ENCODE measurements at places on chromosomes 1 and 21.

- DNase-seq, result no peak
Measured at GRCh38 chr1:160607011-160607671, 27.8 kb upstream of the CD84 start.

GRCh38 chr1:14627608-14628489 is 29.4 kb downstream of the KAZN start:
- no peak for DNase-seq

DNA sequence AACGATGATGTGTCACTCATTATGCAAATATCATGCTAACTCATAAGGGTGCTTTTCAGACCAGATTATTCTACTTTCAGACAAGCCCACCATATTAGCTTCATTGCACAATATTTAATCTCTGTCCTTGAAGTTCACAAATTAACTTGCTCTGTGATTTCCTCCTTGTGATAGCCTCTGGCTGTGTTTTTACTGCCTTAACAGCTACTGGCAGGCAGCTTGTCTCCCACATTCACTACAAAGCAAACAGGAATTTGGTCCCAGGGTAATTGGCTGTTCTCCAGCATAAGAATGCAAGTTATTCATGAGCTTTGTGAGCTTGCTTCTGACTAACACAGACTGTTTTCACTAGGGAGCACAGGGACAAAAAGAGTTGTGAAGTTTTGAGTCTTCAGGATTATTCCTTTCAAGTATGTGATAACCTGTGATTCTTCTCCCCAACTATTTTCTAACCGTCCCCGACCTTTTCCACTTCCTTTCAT is 87.9 kb upstream of the HMCN1 start:
- no peak for DNase-seq

DNA sequence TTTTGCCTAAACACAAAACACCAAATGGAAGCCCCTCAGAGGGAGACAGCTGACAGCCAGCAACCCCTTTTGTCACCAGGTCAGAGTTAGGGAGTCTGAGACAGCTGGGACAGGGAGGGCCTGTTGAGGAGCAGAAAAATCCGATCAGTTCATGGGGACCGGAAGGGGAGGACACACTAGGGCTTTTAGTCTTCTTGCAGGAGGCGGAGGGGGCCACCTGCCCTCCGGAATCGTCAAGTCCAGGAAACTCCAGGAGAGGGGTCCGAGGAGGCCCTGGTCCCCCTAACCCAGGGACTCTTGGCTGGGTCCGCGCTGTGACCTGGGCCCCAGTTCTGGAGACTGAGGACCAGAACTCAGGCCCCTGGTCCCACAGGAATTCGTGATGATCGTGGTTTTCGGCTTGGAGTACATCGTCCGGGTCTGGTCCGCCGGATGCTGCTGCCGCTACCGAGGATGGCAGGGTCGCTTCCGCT is 34.2 kb downstream of the KCNQ4 start:
- no peak for DNase-seq

DNA sequence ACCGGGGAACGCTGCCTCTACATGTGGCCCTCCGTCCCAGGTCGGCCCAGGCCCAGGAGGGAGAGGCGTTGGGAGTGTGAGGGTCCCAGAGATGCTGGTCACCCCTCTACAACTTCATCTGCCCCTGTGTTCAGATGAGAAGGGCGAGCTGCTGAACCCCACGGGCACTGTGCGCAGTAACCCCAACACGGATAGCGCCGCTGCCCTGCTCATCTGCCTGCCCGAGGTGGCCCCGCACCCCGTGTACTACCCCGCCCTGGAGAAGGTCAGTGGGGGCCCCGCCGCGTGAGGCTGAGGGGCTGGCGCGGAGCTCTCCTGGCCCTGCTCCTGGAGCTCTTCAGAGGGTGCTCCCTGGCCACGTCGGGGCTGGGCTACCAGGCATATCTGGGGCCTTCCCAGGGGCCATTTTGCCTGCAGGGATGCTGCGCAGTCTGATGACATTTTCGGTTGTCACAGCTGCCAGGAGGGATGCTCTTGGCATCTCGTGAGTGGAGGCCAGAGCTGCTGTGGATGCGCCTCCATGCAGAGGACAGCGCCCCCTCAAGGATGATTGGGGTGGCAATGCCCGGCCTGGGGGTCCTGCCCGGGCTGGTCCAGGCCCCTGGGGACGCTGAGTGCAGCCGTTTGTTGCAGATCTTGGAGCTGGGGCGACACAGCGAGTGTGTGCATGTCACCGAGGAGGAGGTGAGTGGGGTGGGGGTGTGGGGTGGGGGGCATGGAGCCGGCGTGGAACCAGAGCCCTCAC is 68.6 kb downstream of the PIK3CD start:
- no peak for DNase-seq

GRCh38 chr1:97767381-97767780 is 153.5 kb downstream of the DPYD start:
- DNase-seq, result no peak

GRCh38 chr1:94709891-94710581 is 110.1 kb upstream of the SLC44A3 start:
- DNase-seq, result no peak

DNA sequence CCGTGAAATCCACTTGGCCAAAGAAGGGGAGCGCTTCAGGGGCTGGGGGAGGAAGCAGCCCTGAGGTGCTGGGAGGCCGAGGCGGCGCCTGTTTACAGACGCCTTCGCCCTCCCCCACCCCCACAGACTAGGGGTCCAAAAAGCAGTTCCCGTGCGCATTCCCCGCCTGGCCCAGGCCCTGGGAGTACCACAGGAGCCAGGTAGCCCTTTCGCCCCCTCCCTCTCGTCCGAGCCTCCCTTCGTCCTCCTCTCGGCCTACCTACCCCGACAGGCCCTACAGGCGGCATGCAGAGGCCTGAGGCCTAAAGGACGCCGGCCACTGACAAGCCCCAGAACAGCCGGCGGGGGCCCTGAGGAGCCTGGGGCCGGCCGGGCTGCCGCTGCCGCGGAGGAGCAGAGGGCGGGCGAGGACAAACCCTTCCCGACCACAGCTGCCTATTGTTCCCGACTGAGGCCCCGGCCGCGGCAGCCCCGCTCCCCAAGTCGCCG is 522 bp downstream of the RC3H1 start:
- DNase-seq, result peak; percentile 78

- DNase-seq, result no peak
Measured at GRCh38 chr1:27885621-27886352, 13.4 kb downstream of the THEMIS2 start.

DNA sequence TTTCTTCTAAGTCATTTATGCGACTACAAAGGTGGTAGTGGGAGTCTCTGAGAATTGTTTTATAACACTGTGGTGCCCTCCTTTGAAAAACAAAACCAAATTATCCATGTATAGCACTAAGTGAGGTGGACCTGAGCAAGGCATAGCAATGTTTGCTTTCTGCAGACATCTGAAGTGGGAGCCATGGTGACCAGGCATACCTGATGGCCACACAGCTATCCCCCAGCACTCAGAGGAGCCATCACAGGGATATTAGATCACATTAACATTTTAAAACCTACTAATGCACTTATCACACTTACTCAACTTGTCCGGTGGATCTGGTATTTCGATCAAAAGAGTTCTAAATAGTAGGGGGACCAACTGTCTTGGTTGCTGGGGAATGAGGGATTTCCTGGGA is 24.8 kb upstream of the AVPR1B start:
- no peak for DNase-seq

DNA sequence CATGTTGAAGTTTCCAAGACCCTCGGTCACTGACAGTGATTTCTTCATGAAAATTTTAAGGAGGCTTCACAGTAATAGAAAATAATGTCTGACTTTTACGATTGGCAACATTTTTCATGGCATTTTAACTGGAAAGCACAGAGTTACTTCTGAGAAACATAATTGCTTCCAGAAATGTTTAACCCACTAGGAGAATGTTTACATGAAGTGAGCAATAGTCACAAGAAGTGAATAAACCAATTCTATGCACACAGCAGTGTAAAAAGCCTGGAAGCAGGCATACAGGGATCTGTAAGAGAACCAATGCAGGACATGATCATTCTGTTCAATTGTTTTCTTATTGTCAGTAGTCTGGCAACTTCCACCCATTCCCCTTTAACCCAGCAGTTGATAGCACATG is 316.2 kb upstream of the CXADR start:
- DNase-seq, result no peak

DNA sequence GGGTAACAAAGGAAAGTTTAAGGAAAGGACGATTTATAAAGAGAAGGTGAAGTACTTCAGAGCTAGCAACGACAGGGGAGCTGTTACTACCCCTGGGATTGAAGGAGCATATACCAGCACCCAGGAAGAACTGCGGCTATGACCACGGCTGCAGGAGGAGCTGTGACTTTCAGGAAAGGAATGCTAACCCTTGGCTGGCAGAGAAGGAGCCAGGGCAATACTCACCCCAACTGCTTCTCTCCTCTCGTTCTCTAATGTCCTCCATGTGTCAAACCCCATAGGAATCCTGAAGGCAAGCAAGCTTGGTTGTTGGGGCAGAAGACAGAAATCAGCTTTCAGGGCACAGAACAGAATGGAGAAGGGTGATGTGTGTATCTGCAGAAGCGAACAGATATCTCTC is 120.5 kb downstream of the TMEM53 start:
- no peak for DNase-seq

DNA sequence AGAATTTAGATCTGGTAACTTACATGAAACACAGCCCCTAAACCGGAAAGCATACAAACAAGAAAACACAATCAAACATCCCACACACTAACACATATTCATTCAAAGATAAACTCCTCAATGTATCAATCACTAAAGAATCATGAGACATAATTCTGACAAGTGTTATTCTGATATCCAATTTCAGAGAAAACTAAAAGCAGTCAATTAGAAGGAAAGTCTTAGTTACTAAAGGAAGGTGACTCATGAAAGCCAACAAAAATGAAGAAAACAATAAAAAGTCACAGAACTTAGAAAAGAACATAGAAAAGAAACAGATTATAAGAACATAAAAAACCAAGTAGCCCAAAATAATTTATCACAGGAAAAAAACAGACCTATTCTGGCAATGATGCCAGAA is 57.2 kb downstream of the ZZZ3 start:
- DNase-seq, result no peak

DNA sequence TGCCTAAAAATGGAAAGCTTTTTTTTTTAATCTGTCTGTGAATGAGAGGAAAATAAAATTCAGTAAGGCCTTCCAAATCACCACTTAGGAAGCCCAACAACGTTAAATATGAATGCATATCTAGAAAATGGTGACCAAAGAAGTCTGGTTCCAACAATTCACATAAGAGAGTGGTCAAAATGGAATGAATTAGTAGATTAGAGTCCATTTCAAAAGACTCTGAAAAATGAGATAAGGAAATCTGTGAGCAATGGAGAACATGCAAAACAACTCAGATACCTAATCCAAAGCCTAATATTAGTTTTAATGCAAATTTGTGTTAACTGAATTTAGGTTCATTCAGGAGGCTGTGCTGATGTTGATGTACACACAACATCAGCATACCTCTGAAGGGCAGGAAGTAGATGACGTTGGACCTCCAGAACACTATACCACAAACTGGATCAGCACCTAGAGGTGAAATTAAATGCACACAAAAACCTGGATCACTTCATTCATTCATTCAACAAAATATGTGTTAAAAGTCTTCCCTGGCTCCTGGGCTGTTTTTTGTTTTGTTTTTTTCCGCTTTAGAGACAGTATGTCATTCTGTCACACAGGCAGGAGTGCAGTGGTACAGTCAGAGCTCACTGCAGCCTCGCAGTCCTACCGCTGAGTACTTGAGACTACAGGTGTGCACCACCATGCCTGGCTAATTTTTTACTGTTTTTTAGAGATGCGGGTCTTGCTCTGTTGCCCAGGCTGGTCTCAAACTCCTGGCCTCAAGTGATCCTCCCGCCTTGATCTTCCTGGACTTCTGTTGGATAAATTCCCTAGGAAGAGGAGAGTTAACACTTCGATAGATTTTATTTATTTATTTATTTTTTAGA is 4.9 kb upstream of the BRWD1 start:
- DNase-seq, result no peak

- no peak for DNase-seq
Measured at GRCh38 chr21:31117128-31117916, 79.0 kb upstream of the KRTAP19-8 start.

DNA sequence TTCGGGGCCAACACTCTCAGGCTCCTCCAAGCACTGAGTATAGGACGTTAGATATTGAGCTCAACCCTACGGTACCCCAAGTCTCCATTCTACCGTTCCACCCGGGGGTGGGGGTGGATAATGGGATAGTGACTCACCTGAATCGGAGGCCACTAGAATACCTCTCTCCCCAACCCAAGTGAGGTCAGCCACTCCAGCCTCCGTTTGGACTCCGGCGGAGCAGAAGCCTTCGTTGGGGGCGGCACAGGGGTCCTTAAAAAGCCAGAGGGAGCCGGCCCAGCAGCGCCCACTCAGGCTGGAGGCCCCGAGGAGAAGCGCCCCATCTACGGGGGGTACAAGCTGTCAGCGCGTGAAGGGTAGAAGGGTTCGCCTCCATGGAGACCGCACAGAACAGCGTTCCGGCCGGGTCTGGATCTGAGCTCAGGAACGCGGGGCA is 556 bp downstream of the WDR77 start:
- no peak for DNase-seq

- DNase-seq, result no peak
Measured at GRCh38 chr1:37901191-37901892, 42.0 kb upstream of the MTF1 start.

DNA sequence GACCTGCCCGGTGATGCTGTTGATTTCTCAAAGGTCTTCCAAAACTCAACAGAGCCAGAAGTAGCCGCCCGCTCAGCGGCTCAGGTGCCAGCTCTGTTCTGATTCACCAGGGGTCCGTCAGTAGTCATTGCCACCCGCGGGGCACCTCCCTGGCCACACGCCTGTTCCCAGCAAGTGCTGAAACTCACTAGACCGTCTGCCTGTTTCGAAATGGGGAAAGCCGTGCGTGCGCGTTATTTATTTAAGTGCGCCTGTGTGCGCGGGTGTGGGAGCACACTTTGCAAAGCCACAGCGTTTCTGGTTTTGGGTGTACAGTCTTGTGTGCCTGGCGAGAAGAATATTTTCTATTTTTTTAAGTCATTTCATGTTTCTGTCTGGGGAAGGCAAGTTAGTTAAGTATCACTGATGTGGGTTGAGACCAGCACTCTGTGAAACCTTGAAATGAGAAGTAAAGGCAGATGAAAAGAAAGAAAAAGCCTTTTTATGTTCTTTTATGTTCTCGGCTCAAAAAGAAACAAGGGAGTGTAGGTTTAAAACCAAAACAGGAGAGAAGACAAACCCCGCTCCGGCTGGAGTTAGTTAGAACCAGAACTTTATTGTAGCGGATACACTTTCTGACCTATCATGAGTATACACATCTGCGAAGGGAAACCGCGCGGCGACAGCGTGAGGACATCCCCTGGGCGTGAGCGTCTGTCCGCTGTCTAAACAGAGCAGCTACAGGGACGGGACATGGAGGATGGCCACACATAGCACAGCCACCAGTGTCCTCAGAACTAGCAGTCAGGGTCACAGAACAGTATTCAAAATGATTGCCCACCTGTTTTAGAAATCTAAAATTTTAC is 77.1 kb downstream of the PIK3CD start:
- no peak for DNase-seq

DNA sequence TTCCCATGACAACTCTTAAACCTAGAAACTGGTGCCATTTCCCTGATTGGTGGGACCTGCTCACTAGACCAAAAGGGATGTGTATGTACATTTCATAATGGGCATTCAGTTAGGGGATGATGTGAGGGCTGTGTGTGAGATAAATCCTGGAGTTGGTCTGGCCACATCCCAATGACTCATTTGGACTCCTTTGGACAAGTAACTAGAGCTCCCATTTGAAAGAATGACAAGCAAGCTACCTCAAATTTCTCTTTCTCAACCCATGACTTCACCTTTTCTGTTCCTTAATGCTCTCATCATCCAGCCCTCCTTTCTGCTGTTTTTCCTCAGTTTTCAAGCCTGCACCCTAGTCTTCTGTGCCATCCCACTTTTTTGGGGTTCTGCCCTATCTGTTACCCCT is 27.9 kb downstream of the EBNA1BP2 start:
- no peak for DNase-seq
